ENCODE measurements at places on chromosomes 11 and 22.

- no peak for DNase-seq
Measured at GRCh38 chr11:95374105-95374504, 143.1 kb upstream of the SESN3 start.

GRCh38 chr11:74044538-74044937 is 35.7 kb upstream of the UCP3 start:
- no peak for DNase-seq

- no peak for DNase-seq
Measured at GRCh38 chr11:113281052-113281725, 33.2 kb upstream of the TTC12 start.

DNA sequence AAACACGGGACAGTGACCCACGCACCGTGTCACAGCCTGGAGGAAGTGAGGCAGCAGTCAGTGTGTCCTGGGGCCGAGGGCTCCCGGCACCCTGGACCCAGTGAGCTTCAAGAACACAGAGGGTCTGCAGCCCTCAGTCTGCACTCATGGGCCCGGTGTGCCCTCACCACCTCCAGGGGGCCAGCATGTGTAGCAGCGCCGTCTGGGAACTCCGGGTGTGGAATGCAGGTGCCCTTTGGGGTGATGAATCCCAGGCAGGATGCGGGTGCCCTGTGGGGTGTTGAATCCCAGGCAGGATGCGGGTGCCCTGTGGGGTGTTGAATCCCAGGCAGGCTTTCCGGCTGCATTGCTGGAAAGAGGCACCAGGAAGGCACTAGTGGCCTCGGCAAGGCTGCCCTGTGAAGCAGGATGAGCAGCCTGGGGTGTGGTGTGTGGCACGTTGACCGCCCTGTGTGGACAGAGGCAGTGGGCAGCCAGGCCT is 1399.9 kb downstream of the BRD1 start:
- no peak for DNase-seq
